ENCODE measurements at places on chromosomes 4 and X.

DNA sequence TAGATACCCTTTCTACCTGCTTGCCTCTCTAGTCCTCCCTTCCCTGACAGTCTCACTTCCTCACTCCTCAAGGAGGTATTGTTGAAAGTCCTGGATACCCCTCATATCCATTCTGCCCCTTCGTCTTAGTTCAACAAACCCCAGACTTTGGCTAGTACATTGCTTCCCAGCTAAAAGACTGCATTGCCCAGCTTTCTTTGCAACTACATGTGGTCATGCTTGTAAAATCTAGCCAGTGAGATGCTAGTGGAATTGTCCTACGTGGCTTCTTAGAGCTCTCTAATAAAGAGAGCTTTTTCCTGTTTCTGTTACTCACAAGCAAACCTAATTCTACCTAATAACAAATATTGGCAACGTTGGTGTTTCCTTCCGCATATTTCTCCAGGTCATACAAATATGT lies 237.9 kb upstream of the PSAPL1 start:
- DNase-seq: no peak

DNA sequence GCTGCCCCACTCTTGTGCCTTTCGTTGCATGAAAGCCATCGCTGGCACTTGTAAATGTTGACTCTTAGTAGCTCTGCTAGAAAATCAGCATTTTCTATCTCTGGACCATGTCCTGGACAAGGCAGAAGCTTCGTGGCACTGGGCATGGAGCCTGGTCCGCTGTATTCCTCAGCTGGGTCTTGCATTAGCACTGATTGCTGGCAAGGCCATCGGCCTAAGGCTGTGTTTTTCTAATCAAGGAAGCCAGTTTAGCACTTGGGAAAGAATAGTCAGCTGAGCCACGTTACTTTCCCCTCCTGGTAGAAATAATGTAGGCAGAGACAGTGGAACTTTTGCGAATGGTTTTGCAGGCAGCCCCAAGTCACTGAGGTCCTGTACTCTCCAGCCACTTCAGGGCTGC lies 180.2 kb upstream of the EOLA2 start:
- DNase-seq: no peak

DNA sequence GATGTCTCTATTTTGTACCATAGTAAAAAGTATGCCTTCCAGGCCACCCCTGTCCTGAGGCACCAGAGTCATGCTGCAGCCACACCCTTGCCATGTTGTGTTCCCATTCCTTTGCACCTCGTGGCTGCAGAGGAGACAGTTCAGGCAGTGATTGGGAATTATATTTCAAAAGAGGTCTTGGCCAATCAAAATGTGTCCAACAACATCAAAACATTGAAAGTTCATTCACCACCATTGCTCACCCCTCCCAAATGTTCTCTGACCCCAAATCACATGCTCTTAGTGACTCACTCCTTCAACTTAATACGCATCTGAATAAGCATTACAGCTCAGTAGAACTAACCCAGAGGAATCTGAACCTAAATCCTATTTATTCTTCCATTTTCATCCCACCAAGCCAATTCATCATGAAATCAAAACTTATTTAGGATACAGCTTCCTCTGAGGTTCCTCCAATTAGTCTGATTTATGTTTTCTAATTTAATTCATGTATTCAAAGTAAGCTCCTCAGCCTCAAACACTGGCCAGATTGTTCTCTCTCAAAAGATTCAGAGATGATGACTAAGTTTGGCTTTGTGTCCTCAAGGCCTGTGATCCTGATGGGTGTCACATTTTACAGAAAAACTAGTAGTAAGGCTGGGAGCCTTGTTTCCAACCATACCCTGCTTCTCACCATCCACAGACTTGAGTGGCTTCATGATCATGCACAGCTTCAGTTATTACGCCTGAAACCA lies 323.2 kb upstream of the INTU start:
- DNase-seq: no peak

- no peak for DNase-seq
Observed at GRCh38 chrX:115018944-115019343, 1.5 kb upstream of the IL13RA2 start.

DNA sequence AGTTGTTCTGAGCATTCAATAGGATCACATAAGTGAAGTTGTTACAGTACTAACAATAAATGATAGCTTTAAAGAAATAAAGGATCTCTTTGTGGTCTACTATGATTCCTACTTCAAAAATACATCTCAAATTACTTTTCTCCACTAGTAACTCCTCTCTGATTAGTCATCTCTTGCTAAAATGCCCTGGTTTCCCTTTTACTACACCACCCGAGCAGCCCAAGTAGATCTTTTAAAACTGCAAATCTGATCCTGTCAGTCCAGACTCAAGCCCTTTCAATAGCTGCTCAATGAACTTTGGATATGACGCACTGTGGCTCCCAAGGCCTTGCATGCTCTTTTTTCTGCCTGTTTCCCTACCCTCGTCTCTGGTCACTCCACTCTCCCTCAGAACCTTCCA lies 97.5 kb downstream of the MAOA start:
- no peak for DNase-seq

GRCh38 chrX:19746919-19747651 lies 140.3 kb downstream of the SH3KBP1 start:
- no peak for DNase-seq

- no peak for DNase-seq
Observed at GRCh38 chr4:111128327-111128726, 505.4 kb upstream of the PITX2 start.
